ENCODE measurements at places on chromosomes 7 and 10. TPM values are rescaled to one million over a fixed set of nuclear protein-coding genes. Genes with fewer than 3 reads are reported as not detected.

DNA sequence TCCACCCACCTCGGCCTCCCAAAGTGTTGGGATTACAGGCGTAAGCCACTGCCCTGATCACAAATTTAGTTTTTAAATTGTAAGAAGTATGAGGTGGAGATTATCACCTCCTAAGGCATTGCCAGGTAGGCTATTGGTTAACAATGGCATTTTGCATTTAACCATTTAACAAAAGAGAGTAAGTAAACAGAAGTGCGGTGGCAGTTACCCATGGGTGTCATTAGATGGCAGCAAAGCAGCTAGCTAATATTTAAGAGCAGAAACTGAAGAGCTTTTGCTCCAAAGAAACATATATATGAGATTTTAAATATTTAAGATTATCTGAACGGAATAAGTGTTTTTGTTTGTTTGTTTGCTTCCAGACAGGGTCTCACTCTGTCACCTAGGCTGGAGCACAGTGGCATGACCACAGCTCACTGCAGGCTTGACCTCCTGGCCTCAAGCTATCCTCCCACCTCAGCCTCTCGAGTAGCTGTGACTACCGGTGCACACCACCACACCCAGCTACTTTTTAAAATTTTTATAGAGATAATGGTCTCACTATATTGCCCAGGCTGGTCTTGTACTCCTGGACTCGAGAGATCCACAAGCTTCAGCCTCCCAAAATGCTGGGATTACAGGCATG is 325.5 kb upstream of the C7orf33 start:
- no peak for DNase-seq

GRCh38 chr7:148828965-148829364 is 55.1 kb downstream of the EZH2 start:
- no peak for DNase-seq

- DNase-seq, result no peak
Measured at GRCh38 chr7:144086730-144087129, 652 bp downstream of the OR2A12 start.

DNA sequence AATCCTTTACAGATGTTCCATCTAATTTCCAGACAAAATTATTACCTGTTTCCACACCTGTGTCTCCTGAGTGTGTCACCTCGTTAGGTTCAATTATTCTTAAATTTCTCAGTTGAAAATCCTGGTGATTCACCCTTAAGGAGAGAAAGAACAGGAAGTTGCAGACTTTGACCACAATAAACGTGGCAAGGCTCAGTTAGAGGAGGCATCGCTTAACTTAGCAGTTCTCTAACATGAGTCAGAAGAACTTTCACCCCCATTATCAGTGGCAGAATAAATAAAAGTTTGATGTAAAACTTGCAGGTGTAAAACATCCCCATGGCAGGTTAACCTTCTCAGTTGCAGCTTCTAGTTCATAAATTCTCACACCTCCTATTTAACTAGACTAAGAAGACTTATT is 8.3 kb downstream of the XPNPEP1 start:
- no peak for DNase-seq

GRCh38 chr7:65983965-65984658 is 2.1 kb upstream of the GUSB start:
- peak; percentile 41 for DNase-seq

DNA sequence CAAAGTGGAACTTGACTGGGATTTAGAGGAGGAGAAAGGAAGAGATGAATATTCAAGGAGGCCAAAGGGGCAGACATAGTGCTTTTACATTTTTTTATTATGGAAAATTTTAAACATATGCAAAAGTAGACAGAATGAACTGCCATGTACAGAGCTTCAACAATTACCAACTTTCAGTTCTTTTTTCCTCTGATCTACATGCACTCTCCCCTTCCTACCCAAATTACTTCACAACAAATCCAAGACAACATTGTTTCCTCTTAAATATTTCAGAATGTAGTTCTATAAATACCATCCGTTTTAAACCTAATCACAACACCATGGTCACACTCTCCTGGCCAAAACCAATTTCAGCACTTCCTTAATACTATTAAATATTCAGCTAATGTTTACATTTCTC is 83.5 kb upstream of the FZD1 start:
- no peak for DNase-seq

DNA sequence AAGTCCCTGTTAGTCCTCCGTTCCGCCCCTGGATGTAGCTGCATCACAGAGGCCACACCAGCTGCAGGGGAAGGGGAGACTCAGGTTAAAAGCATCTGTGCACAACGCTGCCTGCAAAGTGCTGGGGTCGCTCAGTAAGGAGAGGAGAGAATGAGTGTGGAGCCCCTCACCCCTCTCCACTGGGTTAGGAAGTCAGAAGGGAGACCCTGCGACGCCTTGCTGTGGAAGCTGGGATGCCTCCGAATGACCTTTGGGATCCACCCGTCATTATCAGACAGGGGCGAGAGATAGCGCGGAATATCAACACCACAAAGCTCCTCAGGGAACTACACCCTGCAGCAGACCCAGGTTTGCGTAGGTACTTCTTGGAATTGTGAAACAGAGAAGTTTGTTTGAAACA is 167.7 kb upstream of the SHH start:
- DNase-seq, result no peak

- no peak for DNase-seq
Measured at GRCh38 chr7:142469696-142470543, 212.1 kb upstream of the PRSS58 start.

GRCh38 chr10:127347202-127347959 is 151.0 kb upstream of the INSYN2A start:
- no peak for DNase-seq

- no peak for DNase-seq
Measured at GRCh38 chr10:131270461-131271190, 40.9 kb downstream of the TCERG1L start.

DNA sequence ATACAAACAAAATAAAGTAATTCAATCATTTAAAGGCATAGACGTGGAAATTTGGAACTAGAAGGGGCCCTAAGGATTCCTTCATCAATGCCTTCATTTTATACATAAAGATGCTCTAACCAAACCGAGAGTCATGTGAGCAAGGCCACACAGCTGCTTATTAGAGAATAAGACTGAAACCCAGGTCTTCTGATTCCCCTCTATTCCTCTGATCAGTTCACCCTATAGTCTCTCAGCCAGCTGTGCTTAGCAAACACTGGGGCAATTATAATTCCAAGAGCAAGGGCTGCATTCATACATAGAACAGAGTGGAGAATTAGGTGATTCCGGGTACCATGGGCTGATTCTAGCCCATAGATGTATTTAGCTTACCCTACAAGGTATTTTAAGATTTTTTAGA is 9.7 kb upstream of the XPNPEP1 start:
- no peak for DNase-seq

DNA sequence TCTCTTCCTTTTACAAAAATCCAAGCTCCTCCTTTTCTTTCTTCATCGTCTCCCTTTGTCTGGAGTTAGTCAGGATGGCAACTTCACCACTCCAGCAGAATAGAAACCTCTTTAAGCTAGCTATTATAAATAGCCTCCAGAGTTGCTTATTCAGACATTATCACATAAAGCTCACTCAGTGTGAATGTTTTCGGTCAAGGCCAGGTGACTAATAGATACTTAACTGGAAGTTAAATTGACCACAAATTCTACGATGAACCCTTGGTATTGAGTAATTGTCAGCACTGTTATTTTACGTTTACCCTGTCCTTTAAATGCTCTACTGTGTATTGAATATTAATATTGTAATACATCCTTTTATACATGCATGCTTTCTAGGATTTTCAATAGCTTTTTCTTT is 340.4 kb downstream of the OTUD1 start:
- no peak for DNase-seq

GRCh38 chr10:29098423-29098822 is 190.4 kb upstream of the LYZL1 start:
- no peak for DNase-seq

- no peak for DNase-seq
Measured at GRCh38 chr7:115252461-115252860, 330.6 kb downstream of the MDFIC start.

DNA sequence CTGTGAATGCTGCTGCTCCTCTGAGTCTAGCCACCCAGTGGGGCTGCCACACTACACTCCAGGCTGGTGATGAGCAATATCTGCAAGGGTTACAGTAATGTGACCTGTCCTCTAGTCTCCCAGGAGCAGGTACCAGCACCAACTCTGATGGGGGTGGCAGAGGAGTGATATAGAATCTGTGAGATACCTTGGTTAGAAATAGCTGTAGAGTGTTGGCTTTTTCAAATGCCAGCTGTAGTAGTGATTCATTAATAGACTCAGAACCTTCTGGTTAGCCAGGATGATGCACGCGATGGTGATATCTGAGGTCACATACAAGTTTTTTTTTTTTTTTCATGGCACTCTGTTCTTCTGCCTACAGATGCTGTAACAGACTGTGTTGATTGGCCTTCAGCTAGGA is 757.1 kb downstream of the INHBA start:
- no peak for DNase-seq

- peak; percentile 22 for DNase-seq
Measured at GRCh38 chr7:38105874-38106483, 72.1 kb upstream of the STARD3NL start.

DNA sequence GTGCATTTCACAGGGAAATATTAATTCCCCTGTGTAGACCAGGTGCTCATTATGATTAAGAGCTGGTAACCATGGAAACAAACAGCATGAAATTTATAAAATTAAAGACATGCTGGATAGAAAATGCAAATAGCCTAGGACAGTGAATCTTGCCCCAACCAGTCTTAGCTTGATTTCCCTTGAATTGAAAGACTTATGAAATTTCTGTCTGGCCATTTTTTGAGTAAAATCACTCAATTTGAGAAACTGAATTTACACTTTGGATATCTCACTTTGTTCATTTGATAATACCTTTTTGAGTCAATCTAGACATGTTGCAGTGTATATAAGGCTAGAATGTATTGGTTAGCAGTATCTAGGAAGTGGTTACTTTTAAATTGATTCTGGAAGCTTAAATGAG is 4.4 kb upstream of the SMIM30 start:
- DNase-seq, result no peak

DNA sequence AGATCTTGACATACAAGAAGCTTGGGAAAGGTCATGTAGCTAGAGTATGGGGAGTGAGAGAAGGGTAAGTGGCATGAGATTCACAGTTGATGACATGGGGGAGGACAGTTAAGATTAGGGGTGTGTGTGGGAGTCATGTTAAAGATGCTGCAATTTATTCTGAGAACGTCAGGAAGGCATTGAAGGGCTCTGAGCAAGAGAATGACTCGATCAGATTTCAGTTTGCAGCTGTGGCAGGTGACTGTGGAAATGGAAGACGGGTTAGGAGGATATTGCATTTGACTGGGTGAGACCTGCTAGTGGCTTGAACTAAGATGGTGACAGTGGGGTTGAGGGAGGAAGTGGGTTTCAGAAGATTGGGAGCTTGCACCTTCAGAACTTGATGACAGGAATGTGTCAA is 5.6 kb downstream of the CDC123 start:
- no peak for DNase-seq

GRCh38 chr7:101315336-101315735 is 6.3 kb downstream of the IFT22 start:
- no peak for DNase-seq

DNA sequence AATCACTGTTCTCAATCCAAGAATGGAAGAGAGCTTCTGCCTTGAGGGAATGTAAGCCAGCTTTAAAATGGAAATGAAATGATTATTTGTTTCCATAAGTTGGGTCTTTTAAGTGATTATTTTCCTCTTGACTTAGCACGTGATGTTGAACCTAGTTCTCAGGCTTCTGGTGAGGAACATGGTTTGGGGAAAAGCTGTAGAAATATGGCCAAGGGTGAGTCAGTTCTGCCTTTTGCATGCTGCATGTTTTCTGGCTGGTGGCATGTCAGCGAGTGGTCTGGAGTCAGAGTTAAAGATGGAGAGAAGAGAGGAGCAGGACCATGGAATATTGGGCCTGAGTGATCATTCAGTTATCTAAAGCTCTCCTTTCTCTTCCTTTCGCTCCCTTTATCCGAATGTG is 54.0 kb downstream of the DNAH11 start:
- DNase-seq, result no peak

- DNase-seq, result no peak
Measured at GRCh38 chr7:105213611-105214010, 175.1 kb downstream of the SRPK2 start.

DNA sequence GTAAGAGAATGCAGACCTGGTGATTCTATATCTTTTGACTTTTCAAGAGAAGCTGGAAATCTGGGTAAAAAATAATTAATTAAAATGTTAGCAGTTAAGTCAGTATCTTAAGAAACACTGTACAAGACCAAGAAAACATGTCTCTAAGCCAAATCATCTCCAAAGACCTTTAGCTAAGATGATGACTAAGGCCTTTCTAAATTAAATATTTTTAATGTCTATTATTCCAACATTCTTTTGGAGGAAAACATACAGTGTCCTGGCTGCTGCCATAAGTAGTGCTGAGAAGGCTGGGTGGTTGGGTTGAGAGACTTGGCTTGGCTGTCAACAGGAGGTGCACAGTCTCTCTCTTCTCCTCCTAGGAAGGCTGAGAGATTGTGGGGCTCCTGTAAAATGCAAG is 20.3 kb downstream of the STARD3NL start:
- DNase-seq, result no peak

- DNase-seq, result no peak
Measured at GRCh38 chr7:77281780-77282478, 82.3 kb upstream of the FGL2 start.

DNA sequence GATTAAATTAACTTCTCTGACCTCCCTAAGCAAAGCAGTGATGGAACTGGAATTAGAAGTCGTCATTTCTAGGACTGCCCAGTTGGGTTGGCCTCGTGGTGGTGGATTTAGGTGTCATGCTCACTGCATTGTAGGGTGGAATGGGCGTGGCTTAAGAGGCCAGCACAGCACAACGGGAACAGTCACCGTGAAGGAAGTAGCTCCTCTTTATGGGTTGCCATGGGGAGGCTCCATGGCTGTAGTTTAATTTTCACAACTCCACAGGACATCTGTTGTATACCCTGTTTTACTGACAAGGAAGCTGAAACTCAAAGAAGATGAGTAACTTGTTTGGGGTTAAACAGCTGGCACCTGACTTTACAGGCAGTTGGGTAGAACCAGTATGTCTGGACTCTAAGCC is 208.3 kb downstream of the CELF2 start:
- no peak for DNase-seq

Gene CPED1
- 2.3 TPM for total RNA-seq

Gene TACR2
- total RNA-seq, result 0.58 TPM

Gene EVX1
- not detected for total RNA-seq

Gene ACTR1A
- total RNA-seq, result 172 TPM

Gene CLCN1
- not detected for total RNA-seq

Gene ARL4A
- total RNA-seq, result 14.1 TPM

Gene OPALIN
- total RNA-seq, result not detected

Gene PNLIPRP3
- not detected for total RNA-seq

Gene DIP2C
- 13.5 TPM for total RNA-seq

Gene TFR2
- total RNA-seq, result not detected

Gene WNT2
- total RNA-seq, result not detected

Gene LBX1
- total RNA-seq, result not detected
